ENCODE measurements at places on chromosomes 5 and 9. TPM values are rescaled to one million over a fixed set of nuclear protein-coding genes. Genes with fewer than 3 reads are reported as not detected.
A peak's percentile ranks its signal among the peaks of the same experiment; 100 is the strongest.

ERCC8 gene
- 11.3 TPM for total RNA-seq

SLC25A2 gene
- 0.83 TPM for total RNA-seq

CDKN2B-AS1 gene
- total RNA-seq, result 1.2 TPM

ADAM19 gene
- total RNA-seq, result 17.6 TPM

GNAQ gene
- 86.2 TPM for total RNA-seq

CAMK4 gene
- total RNA-seq, result 1.0 TPM

EXOSC3 gene
- 35.3 TPM for total RNA-seq

CCDC152 gene
- total RNA-seq, result 1.3 TPM

PLAC8L1 gene
- 0.46 TPM for total RNA-seq

GRCh38 chr5:122412966-122413365, 100.9 kb downstream of the SNCAIP start:
- H3K27me3 ChIP-seq, result no peaks in the 10 kb centered on the region
- no peak overlapping the region for H3K4me3 ChIP-seq
- H3K27ac ChIP-seq, result no peak overlapping the region
- peaks cover 22% of the 10 kb centered on the region for H3K4me1 ChIP-seq
- H3K36me3 ChIP-seq, result no peaks in the 10 kb centered on the region

GRCh38 chr5:158430798-158431167, 571.8 kb upstream of the CLINT1 start:
- no peak overlapping the region for H3K27ac ChIP-seq
- no peaks in the 10 kb centered on the region for H3K36me3 ChIP-seq
- peaks cover 9% of the 10 kb centered on the region for H3K4me1 ChIP-seq
- no peak for DNase-seq

- peaks cover 4% of the 10 kb centered on the region for H3K4me1 ChIP-seq
- H3K27ac ChIP-seq, result no peak overlapping the region
- H3K36me3 ChIP-seq, result no peaks in the 10 kb centered on the region
- H3K27me3 ChIP-seq, result no peaks in the 10 kb centered on the region
- DNase-seq, result no peak
- no peak overlapping the region for H3K4me3 ChIP-seq
Observed at GRCh38 chr9:13569602-13570067, 290.1 kb upstream of the MPDZ start.

GRCh38 chr5:38883842-38884241, 38.0 kb downstream of the OSMR start:
- peaks cover 2% of the 10 kb centered on the region for H3K4me1 ChIP-seq
- H3K27ac ChIP-seq, result no peak overlapping the region
- DNase-seq, result no peak
- peaks cover 25% of the 10 kb centered on the region for H3K36me3 ChIP-seq

- DNase-seq, result no peak
- peaks cover 3% of the 10 kb centered on the region for H3K4me1 ChIP-seq
- no peak overlapping the region for H3K4me3 ChIP-seq
- H3K27me3 ChIP-seq, result no peaks in the 10 kb centered on the region
Observed at GRCh38 chr5:6319116-6319515, 59.2 kb downstream of the MED10 start.

DNA sequence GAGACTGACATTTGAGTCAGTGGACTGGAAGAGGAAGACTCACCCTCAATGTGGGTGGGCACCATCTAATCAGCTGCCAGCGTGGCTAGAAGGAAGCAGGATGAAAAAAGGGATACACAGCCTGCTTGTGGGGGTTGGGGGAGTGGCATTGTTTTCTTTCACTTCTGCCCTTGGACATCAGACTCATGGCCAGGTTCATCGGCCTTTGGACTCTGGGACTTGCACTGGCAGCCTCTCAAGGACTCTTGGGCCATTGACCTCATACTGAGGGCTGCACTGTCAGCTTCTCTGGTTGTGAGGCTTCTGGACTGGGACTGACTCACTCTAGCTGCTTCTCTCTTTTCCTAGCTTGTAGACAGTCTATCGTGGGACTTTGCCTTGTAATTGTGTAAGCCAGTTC, 374.9 kb downstream of the TLE1 start:
- H3K27ac ChIP-seq, result no peak overlapping the region
- H3K27me3 ChIP-seq, result no peaks in the 10 kb centered on the region
- no peaks in the 10 kb centered on the region for H3K4me1 ChIP-seq
- DNase-seq, result no peak
- H3K36me3 ChIP-seq, result no peaks in the 10 kb centered on the region

GRCh38 chr5:178551059-178551458, 39.1 kb downstream of the COL23A1 start:
- H3K4me3 ChIP-seq, result no peak overlapping the region
- H3K27me3 ChIP-seq, result no peaks in the 10 kb centered on the region
- no peaks in the 10 kb centered on the region for H3K4me1 ChIP-seq
- H3K36me3 ChIP-seq, result no peaks in the 10 kb centered on the region

DNA sequence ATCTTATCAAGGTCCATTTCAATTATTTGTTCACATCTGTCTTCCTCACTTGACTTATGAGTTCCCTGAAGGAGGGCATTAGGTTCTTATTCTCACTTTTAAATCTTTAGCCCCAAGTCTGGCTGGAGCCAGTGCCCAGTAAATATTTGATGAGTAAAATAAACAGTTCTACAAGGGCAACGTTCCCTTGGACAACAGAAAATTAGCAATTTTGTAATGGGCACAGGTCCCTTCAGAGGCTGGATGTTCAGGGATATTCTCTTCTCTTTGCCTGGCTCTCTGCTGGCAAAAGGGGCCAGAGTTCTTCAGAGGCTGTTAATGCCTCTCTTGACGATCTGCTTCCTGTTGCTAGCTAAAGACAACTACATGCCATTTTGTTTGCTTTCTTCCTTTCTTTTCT, 149.7 kb downstream of the SEMA6A start:
- no peaks in the 10 kb centered on the region for H3K27me3 ChIP-seq
- H3K4me1 ChIP-seq, result no peaks in the 10 kb centered on the region
- H3K36me3 ChIP-seq, result no peaks in the 10 kb centered on the region

GRCh38 chr9:104258296-104259011, 164.3 kb downstream of the SMC2 start:
- DNase-seq, result no peak
- no peaks in the 10 kb centered on the region for H3K36me3 ChIP-seq
- H3K4me3 ChIP-seq, result no peak overlapping the region
- no peaks in the 10 kb centered on the region for H3K27me3 ChIP-seq
- H3K4me1 ChIP-seq, result no peaks in the 10 kb centered on the region
- no peak overlapping the region for H3K27ac ChIP-seq

- peak; percentile 9 for DNase-seq
- H3K27ac ChIP-seq, result no peak overlapping the region
- H3K36me3 ChIP-seq, result peaks cover 2% of the 10 kb centered on the region
- no peak overlapping the region for H3K4me3 ChIP-seq
- H3K27me3 ChIP-seq, result no peaks in the 10 kb centered on the region
Observed at GRCh38 chr5:173139631-173140030, 4.7 kb upstream of the BNIP1 start.

DNA sequence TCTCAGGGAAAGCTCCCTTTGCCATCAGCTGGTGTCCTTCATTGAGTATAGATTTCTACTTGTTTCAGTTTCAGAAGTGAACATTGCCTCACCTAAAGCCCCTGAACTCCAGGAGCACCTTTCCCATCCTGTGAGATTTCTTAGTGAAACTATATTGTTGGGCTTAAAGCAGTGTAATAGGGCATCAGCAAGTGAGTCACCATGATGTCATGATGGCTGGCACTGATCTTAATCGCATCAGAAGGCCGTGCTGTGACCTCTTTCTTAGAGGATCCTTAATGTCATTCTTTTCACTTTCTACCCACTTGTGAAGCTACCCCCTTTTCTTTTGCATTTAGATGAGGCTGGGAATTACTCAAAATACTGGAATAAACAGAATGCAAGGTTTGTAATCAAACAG, 401.3 kb downstream of the MTRR start:
- no peaks in the 10 kb centered on the region for H3K36me3 ChIP-seq
- no peaks in the 10 kb centered on the region for H3K27me3 ChIP-seq
- no peak for DNase-seq
- H3K27ac ChIP-seq, result no peak overlapping the region
- no peaks in the 10 kb centered on the region for H3K4me1 ChIP-seq

DNA sequence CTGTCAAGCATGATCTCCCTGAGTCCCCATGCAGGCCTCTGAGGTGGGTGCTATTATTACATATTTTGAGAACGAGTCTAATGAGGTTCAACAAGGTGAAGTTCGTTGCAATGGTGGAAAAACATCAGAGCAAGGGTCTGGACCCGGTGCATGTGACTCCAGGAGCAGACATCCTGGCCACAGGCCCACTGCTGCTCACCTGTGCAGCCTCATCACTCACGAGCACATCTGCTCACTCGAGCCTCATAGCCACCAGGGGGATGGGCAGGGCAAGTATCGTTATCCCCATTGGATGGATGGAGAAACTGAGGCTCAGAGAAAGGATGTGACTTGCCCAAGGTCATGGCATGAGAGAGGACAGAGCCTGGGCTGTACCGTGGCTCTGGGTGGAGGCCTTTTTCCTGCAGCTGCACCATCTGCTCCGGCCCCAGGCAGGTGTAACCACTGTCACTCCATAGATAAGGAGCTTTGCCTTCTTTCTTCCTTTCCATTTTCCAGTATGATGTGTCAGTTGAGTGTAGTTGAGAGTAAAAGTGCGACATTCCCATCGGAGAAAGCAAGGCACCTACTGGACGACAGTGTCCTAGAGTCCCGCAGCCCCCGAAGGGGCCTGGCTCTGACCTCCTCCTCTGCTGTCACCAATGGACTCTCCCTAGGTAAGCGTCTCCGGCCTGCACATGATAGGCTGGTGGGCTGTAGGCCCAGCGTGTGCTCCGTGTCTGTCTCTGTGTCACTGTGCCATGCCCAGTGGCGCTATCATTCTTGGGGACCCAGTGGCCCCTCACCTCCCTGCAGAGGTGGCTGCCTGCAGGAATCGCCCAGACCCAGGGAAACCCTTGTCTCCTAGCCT, 68.4 kb upstream of the GARNL3 start:
- H3K4me1 ChIP-seq, result peaks cover 10% of the 10 kb centered on the region
- no peak overlapping the region for H3K27ac ChIP-seq
- no peak overlapping the region for H3K4me3 ChIP-seq
- no peak for DNase-seq
- no peaks in the 10 kb centered on the region for H3K36me3 ChIP-seq

DNA sequence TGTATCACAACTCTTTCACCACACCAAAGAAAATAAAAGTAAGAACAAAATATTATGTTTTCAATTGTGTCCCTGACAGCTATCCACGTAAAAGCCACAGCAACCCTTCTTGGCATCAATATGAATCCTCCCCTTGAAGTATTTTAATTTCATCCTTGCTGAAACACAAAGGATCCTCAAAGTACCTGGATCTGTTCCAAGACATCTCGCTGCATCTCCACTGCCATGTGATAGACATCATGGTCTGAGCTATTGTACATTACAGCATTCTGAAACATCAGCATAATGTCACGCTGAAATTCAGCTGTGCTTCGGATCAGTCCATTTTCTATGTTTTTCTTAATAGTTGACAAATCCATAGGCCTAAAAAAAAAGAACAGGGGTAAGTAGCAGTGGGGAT, 17.7 kb downstream of the BRD8 start:
- no peak overlapping the region for H3K27ac ChIP-seq

DNA sequence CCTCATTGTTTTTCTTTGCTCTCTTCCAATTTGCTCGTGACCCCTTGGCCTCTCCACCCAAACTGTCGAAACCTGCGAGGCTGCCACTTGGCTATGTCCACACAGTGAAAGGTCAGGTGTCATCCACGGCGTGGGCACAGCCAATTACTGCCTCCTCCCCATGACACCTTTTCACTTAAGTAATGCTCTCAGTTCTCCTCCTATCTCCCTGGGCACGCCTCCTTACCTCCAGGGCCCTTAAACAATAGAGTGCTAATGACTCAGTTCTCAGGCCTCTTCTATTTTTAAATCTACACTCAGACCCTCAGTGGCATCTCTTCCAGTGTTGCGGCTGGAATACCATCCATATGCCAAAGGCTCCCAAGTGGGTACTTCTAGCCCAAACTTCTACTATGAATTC, 256.8 kb downstream of the ROR2 start:
- no peak overlapping the region for H3K4me3 ChIP-seq
- H3K36me3 ChIP-seq, result no peaks in the 10 kb centered on the region
- no peak overlapping the region for H3K27ac ChIP-seq
- H3K4me1 ChIP-seq, result no peaks in the 10 kb centered on the region
- H3K27me3 ChIP-seq, result no peaks in the 10 kb centered on the region

GRCh38 chr9:96135076-96135752, 166.8 kb downstream of the HSD17B3 start:
- no peaks in the 10 kb centered on the region for H3K36me3 ChIP-seq
- no peak overlapping the region for H3K4me3 ChIP-seq
- peaks cover 7% of the 10 kb centered on the region for H3K4me1 ChIP-seq

DNA sequence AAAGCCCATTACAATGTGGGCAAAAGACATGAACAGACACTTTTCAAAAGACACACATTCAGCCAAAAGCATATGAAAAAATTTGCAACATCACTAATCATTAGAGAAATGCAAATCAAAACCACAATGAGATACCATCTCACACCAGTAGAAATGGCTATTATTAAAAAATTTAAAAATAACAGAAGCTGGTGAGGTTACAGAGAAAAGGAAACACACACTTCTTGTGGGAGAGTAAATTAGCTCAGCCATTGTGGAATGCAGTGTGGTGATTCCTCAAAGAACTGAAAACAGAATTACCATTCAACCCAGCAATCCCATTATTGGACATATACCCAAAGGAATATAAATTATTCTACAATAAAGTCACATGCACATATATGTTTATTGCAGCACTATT, 585.2 kb upstream of the TUSC1 start:
- no peak overlapping the region for H3K27ac ChIP-seq
- H3K27me3 ChIP-seq, result no peaks in the 10 kb centered on the region
- no peak overlapping the region for H3K4me3 ChIP-seq
- DNase-seq, result no peak
- no peaks in the 10 kb centered on the region for H3K36me3 ChIP-seq

Measured in lung (tissue), 17 donors.